ENCODE measurements at places on chromosomes 4 and X. TPM values are rescaled to one million over a fixed set of nuclear protein-coding genes. Genes with fewer than 3 reads are reported as not detected.

LINC00632 gene
- 9.5 TPM for total RNA-seq

CEP135 gene
- 20.6 TPM for total RNA-seq

PLXNB3 gene
- 1.6 TPM for total RNA-seq

VCX gene
- total RNA-seq: not detected

MAGEB2 gene
- not detected for total RNA-seq

- no peak for DNase-seq
- no peaks in the 10 kb centered on the region for H3K27me3 ChIP-seq
- H3K36me3 ChIP-seq: no peaks in the 10 kb centered on the region
- H3K27ac ChIP-seq: no peak overlapping the region
- H3K4me3 ChIP-seq: no peak overlapping the region
Observed at GRCh38 chrX:17459008-17459611, 84.1 kb downstream of the NHS start.

DNA sequence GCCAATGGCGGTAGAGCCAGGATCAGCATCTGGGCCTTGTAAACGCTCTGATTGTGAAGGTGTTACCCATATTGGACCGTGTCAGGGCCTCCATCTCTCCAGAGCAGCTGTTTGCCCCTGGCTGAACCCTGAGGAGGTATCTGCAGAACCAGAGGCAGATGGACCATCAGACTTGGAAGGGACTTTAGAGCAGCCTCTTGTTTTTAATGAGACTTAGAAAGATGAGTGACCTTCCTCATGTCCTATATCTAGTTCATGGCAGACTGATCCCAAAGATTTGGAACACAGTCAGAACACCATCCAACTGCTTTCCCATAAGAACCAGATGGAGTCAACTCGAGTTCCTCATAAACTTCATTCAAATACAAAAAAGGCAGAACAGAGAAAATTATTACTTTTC is 135.1 kb upstream of the MSX1 start:
- no peaks in the 10 kb centered on the region for H3K27me3 ChIP-seq
- H3K27ac ChIP-seq: no peak overlapping the region
- DNase-seq: no peak
- no peaks in the 10 kb centered on the region for H3K4me1 ChIP-seq

- H3K27me3 ChIP-seq: no peaks in the 10 kb centered on the region
- no peak overlapping the region for H3K4me3 ChIP-seq
- no peak overlapping the region for H3K27ac ChIP-seq
- no peaks in the 10 kb centered on the region for H3K4me1 ChIP-seq
- H3K36me3 ChIP-seq: no peaks in the 10 kb centered on the region
Observed at GRCh38 chr4:138627096-138627495, 384.9 kb upstream of the SLC7A11 start.

GRCh38 chrX:88416002-88416401 is 331.0 kb upstream of the CPXCR1 start:
- no peak for DNase-seq
- H3K27me3 ChIP-seq: no peaks in the 10 kb centered on the region
- H3K27ac ChIP-seq: no peak overlapping the region
- no peaks in the 10 kb centered on the region for H3K36me3 ChIP-seq
- no peaks in the 10 kb centered on the region for H3K4me1 ChIP-seq

Data from naive thymus-derived CD4-positive, alpha-beta T cell (primary cell).